ENCODE measurements at places on chromosomes 13 and 19. TPM values are rescaled to one million over a fixed set of nuclear protein-coding genes. Genes with fewer than 3 reads are reported as not detected.

The ZNF699 gene
- total RNA-seq = 7.3 TPM

The PRDX2 gene
- 61.0 TPM for total RNA-seq

DNA sequence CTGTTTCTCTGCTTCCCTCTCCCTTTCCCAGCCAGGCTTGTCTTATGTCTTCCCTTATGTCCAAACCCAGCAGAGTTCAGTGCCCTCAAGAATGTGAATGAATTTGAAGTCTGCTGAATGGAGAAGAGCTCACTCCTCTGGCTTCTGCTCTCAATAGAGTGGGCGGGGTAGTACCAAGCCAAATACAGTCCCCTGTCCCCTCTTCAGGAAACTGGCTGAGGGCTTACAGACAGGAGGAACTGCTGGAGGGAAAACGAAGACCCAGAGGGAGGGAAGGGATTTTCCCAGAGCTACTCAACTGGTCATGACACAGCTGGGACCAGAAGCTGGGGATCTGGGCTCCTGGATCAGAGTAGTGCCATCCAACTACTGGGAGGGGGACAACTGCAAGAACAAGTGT lies 32.9 kb upstream of the POU2F2 start:
- DNase-seq = no peak

The SYCN gene
- 0.33 TPM for total RNA-seq
